ENCODE measurements at places on chromosomes 1 and 21.
A peak's percentile ranks its signal among the peaks of the same experiment; 100 is the strongest.

GRCh38 chr1:154329551-154330131, 4.3 kb downstream of the ATP8B2 start:
- no peak for DNase-seq

- peak; percentile 90 for DNase-seq
Measured at GRCh38 chr1:165914136-165914798, 86.9 kb downstream of the UCK2 start.

GRCh38 chr1:42966688-42967612, 8.3 kb upstream of the SLC2A1 start:
- peak; percentile 56 for DNase-seq

- DNase-seq, result peak; percentile 29
Measured at GRCh38 chr21:14215971-14216641, at the start of gene RBM11. Gene RBM11 (plus strand): TSS chr21:14216157. CDS start chr21:14216187, 30 bp downstream.

GRCh38 chr1:224753491-224753890, 137.4 kb downstream of the CNIH3 start:
- no peak for DNase-seq
